AG20443 (cell line): ENCODE measurements at places on chromosomes 1 and 21.

DNA sequence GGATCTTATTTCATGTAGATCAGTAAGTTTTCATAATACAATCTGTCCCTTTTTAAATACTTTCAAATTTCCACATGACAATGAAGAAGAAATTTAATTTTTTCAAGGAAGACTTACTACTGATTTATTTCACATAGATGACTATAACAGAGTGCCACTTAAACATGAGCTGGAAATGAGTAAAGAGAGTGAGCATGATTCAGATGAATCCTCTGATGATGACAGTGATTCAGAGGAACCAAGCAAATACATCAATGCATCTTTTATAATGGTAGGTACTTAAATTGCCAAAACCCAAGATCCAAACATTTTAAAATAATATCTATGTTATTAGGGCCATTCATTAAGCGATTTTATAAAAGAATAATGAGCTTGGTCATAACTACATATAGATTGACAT is 110.4 kb downstream of the PTPRC start:
- DNase-seq, result no peak

DNA sequence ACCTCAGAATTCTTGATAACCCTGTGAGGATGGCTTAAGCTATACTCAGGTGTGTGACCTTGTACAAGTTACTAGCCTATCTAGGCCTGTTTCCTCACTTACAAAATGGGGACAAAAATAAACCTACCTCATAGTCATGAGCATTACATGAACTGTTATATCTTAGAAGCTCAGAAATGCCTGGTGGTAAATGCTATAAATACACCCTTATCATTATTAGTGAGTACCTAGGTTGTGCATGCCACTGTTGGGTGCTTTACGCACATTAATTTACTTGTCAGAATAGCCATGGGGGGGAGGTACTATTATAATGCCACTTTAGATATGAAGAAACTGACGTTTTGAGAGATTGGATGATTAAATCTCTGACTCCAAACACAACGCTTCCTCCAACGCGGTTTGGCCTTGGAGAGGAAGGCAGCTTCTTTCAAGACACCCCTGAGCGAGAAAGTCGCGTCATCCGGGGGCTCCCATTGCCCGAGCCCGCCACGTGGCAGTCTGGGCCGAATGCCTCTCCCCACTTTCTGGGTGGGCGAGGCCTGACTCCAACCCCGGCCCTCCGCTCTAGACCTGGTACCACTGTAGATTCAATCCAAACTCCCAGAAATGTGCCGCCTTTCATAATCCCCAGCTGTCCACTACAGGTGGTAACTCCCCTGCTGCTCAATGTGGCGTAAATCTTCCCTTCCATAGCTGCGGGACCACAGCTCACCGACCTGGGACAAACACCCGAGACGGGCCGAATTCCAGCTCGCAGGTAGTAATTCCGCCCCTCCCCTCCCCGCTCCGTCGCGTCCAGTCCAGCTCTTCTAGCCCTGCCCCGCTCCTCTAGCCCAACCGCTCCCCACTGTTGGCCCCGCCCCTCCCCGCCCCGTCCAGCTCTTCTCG is 771 bp upstream of the RAD54L start:
- DNase-seq, result peak; percentile 60

DNA sequence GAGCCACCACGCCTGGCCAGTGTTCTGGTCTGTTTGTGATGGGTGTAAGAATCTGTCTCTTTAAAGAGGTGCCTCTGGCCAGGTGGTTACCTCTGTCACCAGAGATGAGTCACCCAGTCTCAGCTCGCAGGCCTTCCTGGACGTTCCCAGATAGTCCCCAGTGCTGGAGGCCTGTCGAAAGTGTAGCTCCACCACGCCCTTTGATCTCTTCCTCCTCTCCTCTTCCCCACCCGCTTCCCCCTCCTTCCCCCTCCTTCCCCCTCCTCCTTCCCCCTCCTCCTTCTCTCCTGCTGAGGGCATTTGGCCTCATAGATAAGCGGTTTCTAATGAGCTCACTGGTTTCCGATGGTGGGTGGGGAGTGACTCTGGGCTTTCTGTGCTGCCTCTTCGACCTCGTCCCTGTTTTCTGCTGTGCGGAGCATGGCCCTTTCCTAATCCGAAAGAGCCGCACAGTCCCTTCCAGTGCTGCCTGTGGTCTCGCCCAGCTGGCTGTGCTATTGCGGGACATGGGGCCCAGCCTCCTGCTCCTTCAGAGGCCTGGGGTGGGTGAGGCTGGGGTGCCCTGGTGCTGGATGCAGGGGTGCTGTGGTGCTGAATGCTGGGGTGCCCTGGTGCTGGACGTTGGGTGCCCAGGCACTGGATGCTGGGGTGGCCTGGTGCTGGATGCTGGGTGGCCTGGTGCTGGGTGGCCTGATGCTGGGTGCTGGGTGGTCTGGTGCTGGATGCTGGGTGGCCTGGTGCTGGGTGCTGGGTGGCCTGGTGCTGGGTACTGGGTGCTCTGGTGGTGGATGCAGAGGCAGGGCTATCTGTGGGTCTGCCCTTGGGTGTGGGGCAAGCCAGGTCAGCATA is 19.2 kb downstream of the AGPAT3 start:
- DNase-seq, result no peak

GRCh38 chr1:188237573-188238348 is 1409.0 kb downstream of the PLA2G4A start:
- no peak for DNase-seq

DNA sequence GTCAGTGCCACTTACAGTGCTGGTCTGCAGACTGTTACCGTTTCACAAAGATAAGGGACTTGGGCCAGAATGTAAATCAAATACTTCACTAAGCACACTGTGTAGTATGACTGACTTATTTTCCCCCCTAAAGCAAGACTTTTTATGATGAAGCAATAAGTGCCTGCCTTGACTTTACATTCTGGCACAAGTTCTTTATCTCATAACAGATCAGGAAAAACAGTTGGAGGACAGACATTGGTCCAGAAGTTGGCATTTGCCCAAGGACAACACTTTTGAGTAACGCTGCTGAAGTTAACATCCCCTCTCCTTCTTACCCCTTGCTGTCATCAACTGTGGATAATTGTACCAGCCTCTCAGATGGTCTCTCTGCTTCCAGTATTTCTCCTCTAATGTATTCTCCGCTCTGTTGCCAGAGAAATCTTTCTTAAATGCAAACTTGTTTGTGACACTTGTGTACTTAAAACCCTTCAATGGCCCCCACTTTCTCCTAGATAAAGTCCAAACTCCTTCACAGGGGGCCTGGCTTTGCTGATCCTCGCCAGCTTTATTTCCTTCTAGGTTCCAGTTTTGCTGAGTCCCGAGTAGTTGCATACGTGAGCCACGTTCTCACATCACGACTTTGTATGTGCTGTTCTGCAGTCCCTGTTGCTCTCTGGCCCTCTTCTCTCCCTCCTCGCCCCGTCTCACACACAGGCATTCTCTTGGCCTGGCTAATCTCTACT is 45.7 kb downstream of the S1PR1 start:
- DNase-seq, result no peak

DNA sequence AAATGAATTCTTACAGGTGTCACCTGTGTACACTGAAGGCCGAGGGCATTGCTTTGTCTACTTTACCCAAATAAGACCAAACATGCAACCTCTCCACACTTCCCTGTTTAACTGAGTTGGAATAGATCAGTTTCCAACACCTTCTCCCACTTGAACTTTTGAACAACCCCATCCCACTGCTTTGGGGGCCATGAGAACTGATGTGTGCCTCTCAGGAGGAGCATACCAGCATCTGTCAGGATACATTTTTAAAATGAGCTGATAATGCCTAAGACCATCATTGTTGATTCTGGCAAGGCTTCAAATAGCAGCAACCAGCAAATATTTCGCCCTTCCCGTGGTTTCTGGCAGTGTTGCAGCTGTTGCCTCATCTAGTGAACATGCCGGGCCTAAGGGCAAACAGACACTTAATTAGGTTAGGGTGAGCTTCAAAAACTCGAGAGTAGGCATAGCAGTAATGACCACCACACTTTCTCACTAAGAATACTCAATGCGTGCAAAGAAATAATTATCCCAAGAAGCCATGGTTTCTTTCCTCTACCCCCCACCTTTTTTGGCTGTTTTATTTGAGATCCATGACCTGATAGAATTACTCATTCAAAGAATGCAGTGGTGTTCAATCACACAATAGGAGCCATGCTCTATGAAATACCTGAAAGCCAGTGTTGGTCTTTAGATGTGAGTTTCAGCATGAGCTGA is 63.7 kb downstream of the MAP10 start:
- peak; percentile 89 for DNase-seq

DNA sequence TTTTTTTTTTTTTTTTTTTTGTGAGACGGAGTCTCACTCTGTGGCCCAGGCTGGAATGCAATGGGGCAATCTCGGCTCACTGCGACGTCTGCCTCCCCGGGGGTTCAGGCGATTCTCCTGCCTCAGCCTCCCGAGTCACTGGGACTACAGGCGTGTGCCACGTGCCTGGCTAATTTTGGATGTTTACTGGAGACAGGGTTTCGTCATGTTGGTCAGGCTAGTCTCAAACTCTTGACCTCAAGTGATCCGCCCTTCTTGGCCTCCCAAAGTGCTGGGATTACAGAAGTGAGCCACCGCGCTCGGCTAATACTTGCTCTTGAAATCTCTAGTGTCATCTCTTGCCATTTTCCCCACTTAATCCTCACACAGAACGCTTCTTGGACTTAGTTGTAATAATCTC is 1.1 kb upstream of the SYCP1 start:
- no peak for DNase-seq

DNA sequence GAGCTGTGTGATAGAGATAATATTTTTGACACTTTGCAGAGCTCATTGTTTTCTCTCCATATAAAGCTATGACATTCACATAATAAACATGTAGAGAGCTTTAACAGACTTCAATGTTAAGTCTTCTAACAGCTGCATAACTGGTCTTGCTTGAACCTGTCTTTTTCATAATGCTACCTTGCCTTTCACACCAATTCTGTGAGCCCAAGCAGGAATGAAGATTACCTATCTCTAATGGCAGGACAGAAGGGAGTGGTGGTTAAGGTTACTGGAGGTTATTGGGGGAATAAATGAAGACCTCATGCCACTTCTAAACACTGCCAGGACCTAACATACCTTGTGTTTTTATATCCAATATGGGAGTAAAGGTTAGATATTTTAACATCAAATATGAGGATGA is 2.3 kb upstream of the CD55 start:
- DNase-seq, result no peak

DNA sequence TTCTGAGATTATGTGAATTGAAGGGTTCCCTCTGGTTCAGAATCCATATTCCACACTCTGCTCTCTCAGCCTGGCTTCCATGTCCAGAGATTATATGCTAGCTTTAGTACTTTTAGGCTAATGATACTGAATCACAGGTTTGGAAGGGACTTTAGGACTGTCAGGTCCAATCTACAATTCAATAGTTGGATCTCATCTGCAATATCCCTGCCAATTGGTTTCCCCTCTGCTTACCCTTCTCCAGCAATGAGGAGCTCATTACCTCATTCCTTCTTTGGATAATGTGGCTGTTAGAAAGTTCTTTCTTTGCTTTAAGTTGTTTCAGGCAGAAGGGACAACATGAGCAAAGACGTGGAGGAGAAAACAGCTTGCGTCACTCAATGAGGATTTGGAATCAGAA is 245.3 kb downstream of the PLPP3 start:
- no peak for DNase-seq

DNA sequence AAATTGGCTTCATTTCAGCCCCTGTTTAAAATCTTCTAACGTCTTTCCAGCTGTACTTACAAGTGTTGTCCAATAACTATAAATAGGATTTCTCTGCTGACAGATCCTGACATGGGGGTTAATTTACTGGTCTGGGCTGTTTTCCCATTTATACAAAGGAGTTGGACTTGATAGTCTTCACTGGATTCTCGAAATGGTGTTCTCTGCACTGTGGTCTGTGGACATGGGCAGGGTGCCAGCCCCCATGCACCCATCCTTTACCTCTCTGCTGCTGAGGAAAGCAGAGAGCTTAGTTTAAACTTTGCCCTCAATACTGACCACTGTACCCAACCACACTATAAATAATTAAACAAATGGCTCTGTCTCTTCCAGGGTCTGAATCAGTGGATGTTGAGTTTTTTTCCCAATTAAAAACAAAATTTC is 5.2 kb downstream of the DIO1 start:
- no peak for DNase-seq

DNA sequence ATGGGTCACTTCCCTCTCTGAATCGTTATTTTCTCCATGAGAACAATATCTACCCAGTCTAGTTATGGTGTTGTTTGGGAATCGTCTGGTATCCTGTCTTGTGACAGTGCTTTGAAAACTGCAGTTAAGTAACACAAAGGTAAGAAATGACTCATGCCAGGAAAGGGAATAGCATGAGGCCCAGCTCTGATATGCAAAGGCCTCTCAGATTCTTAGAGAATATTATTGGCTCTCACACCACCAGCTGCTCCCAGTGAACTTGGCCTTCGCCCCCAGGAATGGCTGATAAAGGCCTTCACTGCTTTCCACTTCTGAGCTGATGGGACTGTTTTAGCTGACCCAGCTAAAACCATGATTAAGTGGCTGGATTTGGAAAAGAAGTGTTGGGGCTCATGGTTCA is 27.1 kb downstream of the NEK2 start:
- no peak for DNase-seq

GRCh38 chr1:229889031-229889517 is 178.0 kb upstream of the GALNT2 start:
- no peak for DNase-seq

DNA sequence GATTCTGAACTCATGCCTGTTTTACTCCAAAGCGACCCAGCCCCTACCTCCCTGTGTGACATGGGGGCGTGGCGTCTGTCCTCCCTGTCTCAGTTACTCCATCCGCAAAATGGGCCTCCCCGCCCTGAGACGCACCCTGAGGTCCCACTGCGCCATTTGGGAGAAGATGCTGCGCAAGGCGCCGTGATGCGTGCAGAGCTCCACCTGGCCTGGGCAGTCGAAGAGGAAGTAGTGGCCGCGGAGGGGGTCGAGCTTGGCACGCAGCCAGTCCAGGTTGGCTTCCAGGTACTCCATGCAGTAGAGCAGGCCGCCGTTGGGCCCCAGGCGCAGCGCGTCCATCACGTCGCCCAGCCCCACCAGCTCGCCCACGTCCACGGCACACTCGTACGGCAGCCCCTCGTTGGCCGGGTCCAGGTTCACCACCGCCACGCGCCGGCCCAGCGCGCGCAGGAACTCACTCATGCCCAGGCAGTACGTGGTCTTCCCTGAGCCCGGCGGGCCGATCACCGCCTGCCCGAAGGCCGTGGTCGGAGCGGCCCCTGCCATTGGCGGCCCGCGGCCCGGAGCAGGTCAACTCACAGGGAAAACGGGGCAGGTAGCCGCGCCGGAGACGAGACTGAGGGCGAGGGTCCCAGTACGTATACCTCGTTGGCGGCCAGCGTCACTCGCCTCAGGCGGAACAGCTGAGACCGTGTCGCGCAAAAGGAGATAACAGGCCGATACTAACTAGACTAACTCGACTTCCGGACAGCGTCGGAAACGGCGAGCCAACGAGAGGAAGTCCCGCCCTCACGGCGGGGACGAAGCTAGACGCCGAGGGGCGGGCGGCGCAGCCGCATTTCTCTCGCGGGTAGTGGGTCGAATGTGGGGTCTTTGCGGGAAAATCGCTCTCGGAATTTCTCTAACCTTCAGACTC is at the start of gene GPN2:
TSS of gene GPN2 (minus strand) at position 733 of the 916 bp plus-strand sequence. CDS start at position 546, 187 bp downstream.
- DNase-seq, result peak; percentile 93
